ENCODE measurements at places on chromosomes 3 and 15.

DNA sequence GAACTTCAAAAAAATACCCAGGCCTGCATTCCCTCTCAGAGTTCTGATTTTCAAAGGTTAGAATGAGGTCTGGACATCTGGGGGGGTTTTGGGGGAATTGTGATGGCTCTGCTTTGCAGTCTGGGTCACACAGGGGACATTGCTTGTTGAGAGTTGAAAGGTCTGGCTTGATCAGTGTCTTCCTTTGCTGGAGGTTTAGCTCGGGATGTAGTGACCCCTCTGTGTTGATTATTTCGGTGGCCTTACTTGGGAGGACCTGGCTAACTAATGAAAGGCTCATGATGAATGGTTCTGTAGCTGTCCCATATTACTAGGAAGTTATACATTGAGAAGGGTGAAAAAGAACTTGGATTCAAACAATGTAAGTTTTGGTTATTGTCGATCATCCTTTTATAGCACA lies 23.7 kb downstream of the TPM1 start:
- no peak for DNase-seq

DNA sequence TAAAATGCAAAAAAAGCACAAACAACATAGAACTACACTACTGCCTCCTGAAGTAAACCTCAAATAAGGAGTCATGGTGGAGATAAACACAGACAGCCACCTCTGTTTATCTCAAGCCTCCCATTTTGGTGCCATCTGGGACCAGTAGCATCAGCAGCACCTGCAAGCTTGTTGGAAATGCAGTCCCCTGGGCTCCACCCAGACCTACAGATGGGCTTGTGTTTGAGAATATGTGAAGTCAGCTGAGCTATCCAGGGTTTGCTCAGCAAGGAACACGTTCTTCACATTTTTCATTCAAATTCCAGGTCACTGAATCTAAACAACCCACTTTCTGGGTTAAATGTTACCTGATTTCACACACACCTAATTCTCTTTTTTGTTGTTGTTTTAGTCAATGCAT lies 45.5 kb downstream of the RASGRF1 start:
- no peak for DNase-seq

GRCh38 chr3:42023380-42023779 lies 61.5 kb upstream of the ULK4 start:
- DNase-seq = no peak

- no peak for DNase-seq
These were observed 273.5 kb downstream of the NEK10 start for GRCh38 chr3:27095553-27096222.

All from NCI-H345 (cell line).